ENCODE measurements at places on chromosomes 1 and 21.

DNA sequence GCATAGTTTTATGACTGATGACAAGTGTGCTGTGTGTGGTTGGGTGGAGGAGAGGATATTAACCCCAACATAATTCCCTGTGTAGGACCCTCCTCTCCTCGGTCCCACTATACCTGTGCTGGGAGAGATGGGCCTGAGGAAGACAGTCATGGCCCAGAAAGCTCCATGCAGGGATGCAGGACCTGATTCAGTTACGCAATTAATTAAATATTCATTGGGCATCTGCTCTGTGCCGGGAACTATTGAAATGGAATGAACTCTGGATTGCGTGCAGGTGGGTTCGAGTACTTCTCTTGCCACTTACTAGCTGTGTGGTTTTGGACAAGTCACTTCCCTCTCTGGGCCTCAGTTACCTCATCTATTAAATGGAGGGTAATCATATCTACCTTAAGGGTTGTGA is 74.6 kb downstream of the CD247 start:
- DNase-seq = no peak

DNA sequence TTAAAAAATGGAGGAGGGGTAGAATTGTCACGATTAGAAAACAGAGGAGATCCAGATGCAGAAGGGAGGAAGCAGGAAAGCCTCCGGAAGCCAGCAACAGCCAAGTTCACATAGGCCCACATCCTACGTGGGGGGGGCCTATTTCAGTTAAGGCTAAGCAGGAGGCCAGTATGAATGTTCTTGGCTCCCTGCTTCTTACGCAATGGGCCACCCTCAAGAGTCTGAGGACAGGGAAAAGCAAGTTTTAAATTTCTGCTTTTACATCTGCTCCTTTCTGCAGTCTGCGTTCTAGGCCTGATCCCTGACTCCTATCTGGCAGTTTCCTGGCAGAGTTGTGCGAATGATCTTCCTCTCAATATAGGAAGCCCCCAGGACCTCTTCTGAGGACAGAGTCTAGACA is 30.6 kb downstream of the RABIF start:
- peak; percentile 30 for DNase-seq

- peak; percentile 68 for DNase-seq
Measured at GRCh38 chr1:226082959-226083301, 20.4 kb downstream of the H3-3A start.

DNA sequence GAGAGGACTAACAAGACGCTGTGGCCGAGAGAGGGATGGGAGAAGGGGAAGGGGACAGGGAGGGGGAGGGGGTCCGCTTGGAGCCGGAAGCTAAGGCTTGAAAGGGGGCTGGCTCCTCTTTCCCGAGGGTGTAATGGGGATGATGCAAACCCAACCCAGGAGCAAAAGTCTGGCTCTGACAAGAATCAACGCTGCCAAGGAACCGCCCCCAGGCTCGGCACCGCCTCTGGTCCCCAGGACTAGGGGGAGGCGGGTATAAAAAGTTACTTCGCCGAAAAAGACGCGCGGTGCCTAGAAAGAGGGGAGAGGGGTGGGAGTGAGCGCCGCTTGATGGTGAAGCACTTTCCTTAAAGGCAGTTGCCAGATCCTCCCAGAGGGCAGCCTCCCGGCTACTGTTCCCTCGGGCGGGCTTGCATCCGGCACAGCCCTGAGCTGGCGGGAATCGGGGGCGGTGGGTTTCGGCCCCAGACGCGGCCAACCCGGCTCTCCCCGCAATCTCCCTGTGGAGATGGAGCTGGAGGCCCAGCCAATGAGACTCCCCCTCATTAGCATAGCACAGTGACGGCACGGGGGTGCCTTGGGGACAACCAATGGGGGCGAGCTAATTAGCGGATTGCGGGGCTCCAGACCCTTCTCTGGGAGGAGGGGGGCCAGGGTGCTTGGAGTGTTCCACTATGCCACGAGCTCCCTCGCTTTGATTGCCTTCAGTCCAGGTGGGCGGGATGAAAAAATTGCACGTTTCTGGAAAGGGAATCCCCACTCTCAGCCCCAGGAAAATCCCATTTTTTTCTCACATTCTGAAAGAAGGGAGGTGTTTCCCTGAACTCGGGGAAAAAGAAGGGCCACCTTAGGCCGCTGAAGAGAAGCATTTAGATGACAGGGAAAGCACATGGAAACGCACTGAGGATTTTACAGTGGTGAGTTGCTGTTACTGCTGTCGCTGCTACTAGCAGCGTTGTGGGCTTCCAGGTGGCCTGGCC is at the start of gene KCNT2:
TSS of gene KCNT2 (minus strand) at position 51 of the 980 bp plus-strand sequence. CDS start 131 bp downstream, outside the sequence.
- no peak for DNase-seq

- DNase-seq = peak; percentile 46
Measured at GRCh38 chr1:208139434-208140045, 104.6 kb downstream of the PLXNA2 start.
